ENCODE measurements at places on chromosomes 12 and 14. TPM values are rescaled to one million over a fixed set of nuclear protein-coding genes. Genes with fewer than 3 reads are reported as not detected.

Gene SERPINA10
- total RNA-seq: not detected

Gene FIGNL2
- 0.40 TPM for total RNA-seq

Gene AKAP6
- total RNA-seq: 4.2 TPM

Gene NRIP2
- total RNA-seq: 2.2 TPM

Gene CMTM5
- total RNA-seq: 0.76 TPM

Gene SAMD15
- not detected for total RNA-seq

Gene CCND2
- 48.2 TPM for total RNA-seq

Gene CRADD
- total RNA-seq: 61.7 TPM

Gene VRTN
- 0.21 TPM for total RNA-seq

Gene AQP2
- not detected for total RNA-seq

Gene LRRIQ1
- not detected for total RNA-seq

Gene ACSS3
- total RNA-seq: 4.0 TPM

Gene SLC10A1
- not detected for total RNA-seq

Gene CLEC6A
- not detected for total RNA-seq

Gene TOMM20L
- total RNA-seq: 2.7 TPM

Gene C1S
- total RNA-seq: 99.6 TPM

Gene KLRB1
- not detected for total RNA-seq

Gene TCL1B
- total RNA-seq: not detected

Gene GLT8D2
- total RNA-seq: 4.5 TPM

Gene FSCB
- total RNA-seq: not detected

Gene WDHD1
- total RNA-seq: 2.5 TPM

Data from suprapubic skin (tissue), 4 donors.